ENCODE measurements at places on chromosomes 12 and 14. TPM values are rescaled to one million over a fixed set of nuclear protein-coding genes. Genes with fewer than 3 reads are reported as not detected.

- H3K27me3 ChIP-seq: no peaks in the 10 kb centered on the region
- no peaks in the 10 kb centered on the region for H3K36me3 ChIP-seq
- H3K4me3 ChIP-seq: no peak overlapping the region
- no peak overlapping the region for H3K27ac ChIP-seq
- no peak for DNase-seq
These were observed 64.2 kb upstream of the DICER1 start for GRCh38 chr14:95221531-95221930.

GRCh38 chr12:58314610-58315009, 373.2 kb downstream of the ATP23 start:
- no peak for DNase-seq
- H3K4me1 ChIP-seq: no peaks in the 10 kb centered on the region
- no peaks in the 10 kb centered on the region for H3K36me3 ChIP-seq
- H3K27ac ChIP-seq: no peak overlapping the region
- no peaks in the 10 kb centered on the region for H3K27me3 ChIP-seq

DNA sequence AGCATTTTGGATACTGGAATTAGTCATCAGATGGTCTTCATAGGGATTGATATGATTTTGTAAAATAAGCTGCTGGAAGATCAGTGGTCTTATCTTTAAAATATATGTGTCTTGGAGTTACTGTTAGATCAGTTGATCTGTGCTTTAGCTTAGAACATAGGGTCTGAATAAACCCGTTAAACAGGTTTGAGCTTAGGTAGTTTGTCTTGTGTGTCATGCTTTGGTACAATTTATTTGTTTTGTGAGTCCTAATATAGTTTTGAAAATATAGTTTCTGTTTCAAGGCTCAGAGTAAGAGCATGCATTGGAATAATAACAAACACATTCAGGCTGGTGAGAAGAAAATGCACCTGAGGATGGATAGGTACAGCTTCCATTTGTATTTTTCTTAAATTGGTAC, 505.0 kb downstream of the SLC16A7 start:
- H3K36me3 ChIP-seq: no peaks in the 10 kb centered on the region
- no peak for DNase-seq
- no peak overlapping the region for H3K4me3 ChIP-seq
- H3K27ac ChIP-seq: no peak overlapping the region

GRCh38 chr12:22802883-22803630, 178.1 kb downstream of the ETNK1 start:
- H3K4me3 ChIP-seq: no peak overlapping the region
- no peak for DNase-seq
- H3K4me1 ChIP-seq: no peaks in the 10 kb centered on the region
- H3K36me3 ChIP-seq: no peaks in the 10 kb centered on the region
- no peak overlapping the region for H3K27ac ChIP-seq
- no peaks in the 10 kb centered on the region for H3K27me3 ChIP-seq

- H3K27me3 ChIP-seq: no peaks in the 10 kb centered on the region
- no peaks in the 10 kb centered on the region for H3K4me1 ChIP-seq
- H3K36me3 ChIP-seq: no peaks in the 10 kb centered on the region
- peak overlapping the region; percentile 45 for H3K27ac ChIP-seq
These were observed 30.2 kb downstream of the OSBPL8 start for GRCh38 chr12:76529226-76529918.

FOXN4 gene
- polyA plus RNA-seq: 0.06 TPM

SPX gene
- polyA plus RNA-seq: 0.51 TPM

LRTM2 gene
- 0.06 TPM for polyA plus RNA-seq
